ENCODE measurements at places on chromosomes 11 and 22.

GRCh38 chr22:39316440-39317083 is 2.9 kb downstream of the RPL3 start:
- DNase-seq, result peak; percentile 66

GRCh38 chr11:93844568-93844967 is 5.8 kb downstream of the VSTM5 start:
- DNase-seq, result peak; percentile 54

- no peak for DNase-seq
Observed at GRCh38 chr22:50192436-50193204, 6.9 kb downstream of the TRABD start.

GRCh38 chr11:61961570-61962212 is 5.7 kb downstream of the FTH1 start:
- DNase-seq, result no peak

GRCh38 chr22:20569059-20570058 is 61.9 kb downstream of the MED15 start:
- peak; percentile 94 for DNase-seq

- no peak for DNase-seq
Observed at GRCh38 chr11:1757861-1758610, 5.7 kb downstream of the CTSD start.

- no peak for DNase-seq
Observed at GRCh38 chr11:2094354-2095197, 44.6 kb downstream of the IGF2 start.

DNA sequence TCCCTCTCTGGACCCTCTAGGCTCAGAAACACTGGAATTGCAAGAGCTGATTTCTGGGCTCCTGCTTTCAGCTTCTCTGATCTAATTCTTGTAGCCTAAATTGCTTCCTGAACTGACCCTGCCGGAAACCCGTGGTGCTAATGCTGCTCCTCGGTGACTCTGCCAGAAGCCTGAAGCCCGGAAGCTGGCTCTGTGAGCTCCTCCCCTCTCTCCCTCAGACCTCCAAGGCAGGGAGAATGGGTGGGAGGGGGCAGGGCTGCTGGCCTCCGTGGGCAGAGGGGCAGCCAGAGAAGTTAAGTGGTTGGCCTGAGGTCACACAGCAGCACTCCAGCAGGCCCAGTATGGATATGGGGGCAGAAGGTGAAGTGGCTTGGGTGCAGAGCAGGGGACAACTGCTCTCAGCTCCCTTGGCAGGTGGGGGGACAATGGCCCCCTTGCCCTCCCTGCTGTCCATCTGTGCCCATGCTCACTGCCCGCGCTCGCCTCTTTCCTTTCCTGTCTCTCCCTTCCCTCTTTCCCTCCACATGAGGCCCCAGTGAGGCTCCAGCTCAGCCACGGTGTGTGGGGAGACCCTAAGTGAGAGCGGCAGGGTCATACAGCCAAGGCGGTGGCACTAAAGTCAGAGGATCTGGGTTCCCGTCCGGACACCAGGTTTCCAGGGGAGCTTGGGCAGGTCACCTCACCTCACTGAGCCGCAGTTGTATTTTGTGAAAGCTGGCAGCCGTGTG is 16.2 kb downstream of the CAPN5 start:
- DNase-seq, result no peak

DNA sequence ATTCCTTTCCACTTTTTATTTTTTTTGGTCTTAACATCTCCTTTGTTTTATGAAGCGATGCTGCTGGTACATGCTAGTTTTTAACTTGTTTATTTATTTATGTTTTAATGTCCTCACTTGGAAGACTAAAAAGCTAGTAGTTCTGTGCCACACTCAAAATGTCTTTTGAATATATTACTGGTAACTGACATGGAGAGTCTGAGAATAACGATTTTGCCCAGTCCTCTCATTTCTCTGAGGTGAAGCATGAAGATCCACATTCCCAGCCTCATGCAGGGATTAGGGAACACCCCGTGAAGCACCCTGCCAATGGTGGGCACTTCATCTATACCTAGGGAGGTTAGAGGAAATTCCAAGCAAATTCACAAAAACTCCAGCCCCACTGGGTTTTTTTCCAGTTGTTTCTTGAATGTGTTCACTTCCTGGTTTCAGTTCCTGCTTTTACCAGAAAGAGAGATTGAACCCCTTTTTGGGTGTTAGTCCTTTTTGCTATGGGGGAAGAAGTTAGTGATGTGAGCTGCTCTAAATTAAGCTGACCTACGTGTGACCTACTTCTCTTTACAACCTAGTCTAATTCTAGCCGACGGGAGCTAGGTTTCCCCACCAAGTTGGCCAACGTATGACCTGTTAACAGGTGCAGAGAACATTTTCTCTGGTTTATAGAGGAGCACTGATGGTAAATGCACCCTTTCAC is 106.1 kb downstream of the SLC1A2 start:
- DNase-seq, result no peak

DNA sequence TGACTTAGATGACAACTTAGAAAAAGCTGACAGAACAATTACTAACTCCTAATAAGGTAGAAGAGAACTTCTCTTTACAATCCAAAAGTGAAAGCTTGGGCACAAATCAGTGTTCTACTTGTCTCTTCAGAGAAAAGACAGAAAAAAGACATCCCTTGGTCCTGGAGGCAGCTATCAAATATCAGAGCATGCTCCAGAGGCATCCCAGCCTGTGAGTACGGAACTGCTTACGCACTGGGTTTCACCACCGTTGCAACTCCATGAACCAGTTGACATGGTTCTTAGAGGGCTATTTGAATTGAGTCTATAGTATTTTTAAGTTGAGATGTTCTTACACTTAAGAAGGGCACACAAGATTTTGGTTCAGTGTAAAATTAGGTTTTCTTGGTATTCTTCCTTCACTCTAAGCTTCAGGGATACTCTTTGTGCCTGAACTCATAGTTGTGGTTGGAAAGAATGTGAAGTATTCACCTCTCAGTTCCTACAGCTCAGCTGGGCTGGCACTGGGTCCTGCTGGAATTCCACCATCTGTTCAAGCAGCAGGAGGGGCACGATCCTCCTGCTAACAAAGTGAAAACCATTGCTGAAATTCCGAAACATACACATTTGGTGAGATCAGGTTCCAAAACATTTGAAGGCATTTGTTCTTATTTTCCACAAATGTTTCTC is 6.3 kb downstream of the AKIP1 start:
- peak; percentile 76 for DNase-seq

- no peak for DNase-seq
Observed at GRCh38 chr11:2289859-2290258, 11.9 kb downstream of the C11orf21 start.

GRCh38 chr11:100174881-100175280 is 512.2 kb upstream of the ARHGAP42 start:
- DNase-seq, result no peak

GRCh38 chr11:17498475-17498874 is 21.8 kb upstream of the ABCC8 start:
- DNase-seq, result no peak

DNA sequence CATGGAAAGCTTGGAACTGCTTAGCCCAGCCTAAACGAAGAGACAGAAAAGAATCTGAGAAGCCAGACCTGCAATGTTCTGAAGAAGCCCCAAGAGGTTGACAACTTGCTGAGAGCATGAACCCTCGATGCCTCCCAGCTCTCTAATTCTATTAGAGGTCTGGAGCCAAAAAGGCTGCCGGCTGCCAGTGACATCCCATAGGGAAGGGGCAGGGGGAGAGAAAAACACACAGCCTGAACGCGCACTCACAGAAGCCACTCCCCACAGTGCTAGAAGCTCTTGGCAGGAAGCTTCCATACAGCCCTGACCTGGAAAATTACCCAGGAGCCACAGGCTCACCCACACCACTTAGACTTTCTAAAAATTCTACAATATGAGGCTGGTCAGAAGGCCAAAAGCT is 18.3 kb downstream of the POLDIP3 start:
- DNase-seq, result no peak

DNA sequence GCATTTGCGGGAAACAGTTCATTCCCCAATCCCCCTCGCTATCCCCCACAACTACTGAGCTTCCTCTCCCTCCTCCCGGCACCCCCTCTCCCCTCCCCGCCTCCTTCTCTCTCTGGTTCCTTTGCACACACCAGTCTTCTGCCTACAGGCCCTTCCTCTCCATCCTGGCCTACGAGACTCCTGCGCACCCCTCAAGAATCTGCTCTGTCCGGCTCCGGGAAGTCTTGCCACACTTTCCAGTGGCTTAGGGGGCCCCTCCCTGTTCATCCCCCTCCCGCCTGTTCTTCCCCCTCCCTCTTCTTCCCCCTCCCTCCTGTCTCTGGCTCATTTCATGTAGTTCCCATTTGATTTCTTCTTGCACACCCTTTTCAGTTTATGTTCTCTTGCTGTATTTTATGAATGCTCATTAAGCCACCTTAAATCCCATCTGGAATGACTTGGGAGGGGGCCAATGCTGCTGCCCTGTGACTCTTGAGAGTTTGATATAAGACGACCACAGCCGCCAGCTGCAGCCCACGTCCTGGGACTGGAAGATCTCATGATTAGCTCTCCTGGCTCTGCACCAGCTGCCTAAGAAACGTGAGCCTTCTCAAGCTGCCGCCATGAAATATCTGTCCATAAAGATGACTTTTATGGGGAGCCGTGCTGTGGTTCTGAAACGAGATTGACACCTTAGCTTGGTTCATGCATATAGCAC is 50.9 kb downstream of the RPS6KA4 start:
- no peak for DNase-seq

DNA sequence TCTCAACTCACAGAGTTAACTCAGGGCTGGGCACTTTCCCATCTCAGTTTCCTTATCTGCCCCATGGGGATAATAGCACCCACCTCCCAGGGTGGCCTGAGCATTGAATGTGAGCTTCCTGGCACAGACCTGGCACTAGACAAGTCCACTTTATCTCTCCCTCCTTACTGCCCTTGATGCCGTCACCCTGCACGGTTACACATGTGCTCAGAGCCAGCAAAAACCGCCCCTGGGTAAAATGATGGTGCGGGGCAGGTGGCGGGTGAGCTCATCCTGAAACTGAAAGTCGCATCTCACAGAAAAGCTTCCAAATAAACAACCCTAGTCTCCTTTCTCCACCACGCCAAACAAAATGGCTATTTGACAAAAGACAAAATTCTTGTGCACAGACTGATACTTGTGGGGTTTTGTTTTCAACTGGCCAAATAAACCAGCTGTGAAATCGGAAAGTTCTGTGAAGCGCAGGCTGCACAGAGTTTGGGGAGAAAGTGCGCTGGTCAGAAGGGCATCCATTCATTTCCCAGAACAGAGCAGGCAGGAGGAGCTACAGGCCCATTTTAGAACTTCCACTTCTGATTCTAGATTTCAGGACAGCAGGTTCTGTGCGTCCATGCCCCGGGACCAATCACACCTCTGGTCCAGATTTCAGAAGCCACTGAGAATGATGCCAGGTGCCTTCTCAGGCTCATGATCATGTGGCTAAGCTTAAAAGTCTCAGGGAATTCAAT is 138.1 kb downstream of the SHANK2 start:
- no peak for DNase-seq

GRCh38 chr11:86738568-86738967 is 61.8 kb upstream of the PRSS23 start:
- no peak for DNase-seq

GRCh38 chr22:44031158-44031952 is 7.3 kb downstream of the PARVB start:
- no peak for DNase-seq

DNA sequence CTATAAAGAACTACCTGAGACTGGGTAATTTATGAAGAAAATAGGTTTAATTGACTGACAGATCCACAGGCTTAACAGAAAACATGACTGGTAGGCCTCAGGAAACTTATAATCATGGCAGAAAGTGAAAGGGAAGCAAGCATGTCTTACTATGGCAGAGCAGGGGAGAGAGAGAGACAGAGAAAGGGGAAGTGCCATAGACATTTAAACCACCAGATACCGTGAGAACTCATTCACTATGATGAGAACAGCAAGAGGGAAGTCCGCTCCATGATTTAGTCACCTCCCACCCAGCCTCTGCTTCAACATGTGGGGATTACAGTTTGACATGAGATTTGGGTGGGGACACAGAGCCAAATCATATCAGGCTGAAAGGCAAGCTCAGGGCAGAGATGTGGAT is 327.1 kb upstream of the DDI1 start:
- no peak for DNase-seq

DNA sequence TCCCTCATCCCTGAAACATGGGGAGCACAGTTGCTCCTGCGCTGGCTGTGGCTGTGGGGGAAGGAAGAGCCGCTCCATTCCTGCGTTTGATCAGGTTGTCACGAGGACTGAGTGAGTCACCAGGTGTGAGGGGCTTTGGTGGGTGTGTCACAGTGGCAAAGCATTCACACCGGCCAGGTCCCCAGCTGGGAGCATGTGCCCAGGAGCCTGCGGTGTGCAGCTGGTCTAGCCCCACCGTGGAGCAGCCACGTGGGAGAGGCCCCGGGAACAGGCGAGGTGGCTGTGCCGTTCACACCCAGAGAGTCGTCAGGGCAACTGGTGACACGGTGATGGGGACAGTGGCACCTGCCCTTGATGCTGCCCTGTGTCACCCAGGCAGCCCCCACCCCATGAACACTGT is 47.6 kb upstream of the PPARA start:
- no peak for DNase-seq

GRCh38 chr11:87972133-87972532 is 203.1 kb downstream of the RAB38 start:
- no peak for DNase-seq

DNA sequence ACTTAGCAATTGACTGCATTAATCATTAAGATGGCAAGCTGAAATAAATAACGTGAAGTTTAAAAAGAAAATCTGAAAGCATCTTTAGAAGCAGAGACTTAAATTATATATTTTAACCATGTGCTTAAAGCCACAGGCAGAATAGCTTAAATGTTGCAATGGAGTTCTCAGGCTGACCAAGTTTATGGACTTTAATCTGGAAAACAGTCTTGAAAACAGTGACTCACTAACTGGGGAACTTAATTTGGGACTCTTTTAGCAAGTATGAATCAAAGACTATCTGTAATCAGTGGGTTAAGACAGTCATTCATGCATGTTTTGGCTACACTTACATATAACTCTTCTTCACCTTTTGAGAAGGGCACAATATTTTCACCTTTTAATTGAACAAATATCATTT is 12.6 kb upstream of the GLYATL1 start:
- peak; percentile 36 for DNase-seq

DNA sequence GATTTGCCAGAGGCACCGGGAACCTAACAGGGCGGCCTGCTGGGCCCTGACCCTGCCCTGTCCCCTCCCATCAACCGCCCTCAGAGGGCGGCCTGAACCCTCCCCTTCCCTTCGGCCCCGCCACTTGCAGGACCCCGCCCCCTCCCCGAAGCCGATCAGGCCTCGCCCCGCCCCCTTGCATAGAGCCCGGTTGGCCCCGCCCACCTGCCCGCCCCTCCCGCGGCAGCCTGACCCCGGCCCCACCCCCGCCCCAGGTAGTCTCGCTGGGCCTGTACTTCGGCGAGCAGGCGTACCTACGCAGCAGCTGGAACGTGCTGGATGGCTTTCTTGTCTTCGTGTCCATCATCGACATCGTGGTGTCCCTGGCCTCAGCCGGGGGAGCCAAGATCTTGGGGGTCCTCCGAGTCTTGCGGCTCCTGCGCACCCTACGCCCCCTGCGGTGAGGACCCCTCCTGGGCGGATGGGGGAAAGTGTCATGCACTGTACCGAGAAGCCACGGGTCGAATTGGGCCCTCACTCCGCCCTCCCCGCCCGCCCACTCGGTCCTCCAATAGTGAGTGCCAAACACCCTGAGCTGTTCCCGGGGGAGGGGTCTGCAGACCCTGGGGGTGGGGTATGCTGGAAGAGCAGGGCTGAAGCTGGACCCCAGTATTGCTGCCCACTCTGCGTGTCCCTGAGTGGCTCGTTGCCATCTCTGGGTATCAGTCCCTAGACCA is 94.1 kb downstream of the CACNA1I start:
- no peak for DNase-seq

GRCh38 chr11:72719144-72719543 is 33.1 kb downstream of the ARAP1 start:
- no peak for DNase-seq

- DNase-seq, result no peak
Observed at GRCh38 chr11:45322891-45323600, 36.9 kb upstream of the SYT13 start.

Measured in foreskin keratinocyte (primary cell).